ENCODE measurements at places on chromosomes 7 and 10.

DNA sequence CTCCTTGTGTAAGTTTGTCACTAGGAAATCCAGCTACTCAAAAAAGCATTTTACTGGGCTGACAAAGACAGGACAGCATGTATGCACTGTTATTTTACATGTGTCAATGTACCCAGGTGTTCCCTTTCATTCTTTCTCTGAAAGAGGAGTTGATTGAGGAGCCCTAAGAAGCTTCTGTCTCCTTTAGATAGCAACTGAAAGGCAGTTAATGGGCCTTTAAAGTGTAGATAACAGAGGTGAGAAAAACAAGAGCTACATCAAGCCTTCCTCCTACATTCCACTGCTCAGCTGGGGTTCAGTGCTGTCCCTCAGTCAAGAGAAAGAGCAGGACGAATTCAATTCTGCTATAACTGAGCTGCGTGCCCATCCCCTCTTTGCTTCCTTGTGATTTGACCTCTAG, 12.8 kb upstream of the WIPF3 start:
- DNase-seq: no peak

GRCh38 chr7:135183478-135183877, 13.0 kb upstream of the CYREN start:
- DNase-seq: no peak

GRCh38 chr7:127900732-127901685, 130.2 kb downstream of the LRRC4 start:
- DNase-seq: no peak

GRCh38 chr10:49119746-49120145, 4.4 kb upstream of the VSTM4 start:
- DNase-seq: no peak

DNA sequence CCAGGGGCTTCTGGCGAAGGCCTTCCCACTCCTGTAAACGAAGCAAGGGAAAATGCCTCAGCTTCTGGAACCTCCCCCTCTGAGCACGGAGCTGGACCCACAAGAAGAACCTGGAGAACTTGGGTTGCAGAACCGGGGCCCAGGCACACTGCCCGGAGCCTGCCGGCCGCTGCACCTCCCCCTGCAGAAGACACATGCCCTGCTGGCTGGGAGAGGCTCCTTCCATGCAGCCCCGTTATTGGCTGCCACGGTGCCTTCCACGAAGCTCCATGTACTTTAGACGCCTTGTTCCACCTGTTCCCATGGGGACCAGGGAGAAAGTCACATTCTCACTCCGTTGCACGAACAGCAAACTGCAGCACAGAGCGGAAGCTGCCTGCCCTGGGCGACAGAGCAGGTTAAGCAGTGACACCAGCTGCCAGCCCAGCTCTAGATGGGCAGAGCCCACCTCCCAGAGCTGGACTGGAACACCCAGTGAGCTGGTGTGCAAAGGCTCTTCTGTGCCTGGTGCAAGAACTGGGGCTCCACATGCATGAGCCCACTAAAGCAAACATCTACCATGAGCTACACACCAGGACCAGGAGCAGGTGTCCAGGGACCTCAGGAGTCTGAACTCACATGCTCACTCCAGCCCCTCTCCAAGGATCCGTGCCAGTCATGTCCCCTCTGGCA, 70.1 kb downstream of the TNS3 start:
- no peak for DNase-seq

DNA sequence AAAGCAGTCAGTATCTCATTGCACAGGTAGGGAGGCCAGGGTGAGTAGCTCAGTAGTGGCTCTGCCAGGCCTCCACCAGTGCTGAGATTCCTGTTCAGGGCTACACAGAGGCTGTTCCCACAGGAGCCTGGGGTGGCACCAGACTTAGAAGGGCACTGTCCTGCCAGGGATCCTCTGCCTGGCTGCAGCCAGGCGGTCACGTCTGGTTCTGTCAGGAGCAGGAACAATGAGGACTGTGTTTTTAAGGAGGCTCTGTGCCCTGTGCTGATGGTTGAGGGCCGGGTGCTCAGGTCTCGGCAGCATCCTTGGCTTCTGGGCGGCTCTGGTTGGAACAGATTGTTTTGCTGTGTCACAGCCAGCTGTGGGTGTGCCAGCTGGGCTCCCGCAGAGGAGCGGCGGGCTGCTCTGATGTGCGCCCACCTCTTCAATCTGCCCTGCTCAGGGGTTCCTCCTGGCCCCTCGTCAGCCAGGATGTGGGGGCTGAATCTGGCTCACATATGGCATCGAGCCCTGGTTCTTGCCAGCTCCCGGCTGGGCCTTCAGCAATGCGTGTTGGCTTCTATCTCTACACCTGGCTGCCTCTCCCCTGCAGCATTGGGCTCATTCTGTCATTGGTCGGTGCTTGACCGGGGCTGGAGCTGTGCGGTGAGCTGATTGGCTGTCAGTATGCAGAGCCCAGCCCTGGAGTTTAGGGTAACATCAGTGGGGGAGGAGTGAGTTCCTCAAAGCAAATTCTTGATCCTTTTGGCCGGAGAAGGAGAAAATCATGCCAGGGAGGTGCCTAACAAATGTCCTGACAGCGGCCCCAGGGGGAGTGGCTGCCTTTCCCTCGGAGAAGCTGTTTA, 41.2 kb downstream of the TACR2 start:
- no peak for DNase-seq

GRCh38 chr7:4774658-4775249, 669 bp upstream of the AP5Z1 start:
- no peak for DNase-seq

DNA sequence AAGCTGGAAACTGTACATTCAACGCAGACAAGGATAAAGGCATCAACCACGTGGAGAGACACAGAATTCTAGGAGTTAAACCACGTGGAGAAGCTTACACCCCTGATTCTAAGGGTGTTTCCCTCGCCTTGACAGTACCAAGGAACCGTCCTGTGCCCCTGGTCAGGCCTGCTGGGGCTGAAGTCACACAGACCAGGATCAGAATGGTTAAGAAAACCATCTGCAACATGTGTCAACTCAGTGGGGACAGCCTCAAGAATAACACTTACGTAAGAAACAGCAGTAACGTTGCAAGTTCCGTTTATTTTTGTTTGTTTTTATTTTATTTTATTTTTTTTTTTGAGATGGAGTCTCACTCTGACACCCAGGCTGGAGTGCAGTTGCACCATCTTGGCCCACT, 55.6 kb downstream of the CHST15 start:
- DNase-seq: no peak

GRCh38 chr10:102596506-102596971, 47.7 kb upstream of the TRIM8 start:
- peak; percentile 35 for DNase-seq

- no peak for DNase-seq
Observed at GRCh38 chr7:106617860-106618259, 43.1 kb downstream of the CCDC71L start.

GRCh38 chr10:62992145-62992721, 140.9 kb upstream of the NRBF2 start:
- no peak for DNase-seq

GRCh38 chr7:70849580-70850235, 282.2 kb upstream of the GALNT17 start:
- DNase-seq: no peak

DNA sequence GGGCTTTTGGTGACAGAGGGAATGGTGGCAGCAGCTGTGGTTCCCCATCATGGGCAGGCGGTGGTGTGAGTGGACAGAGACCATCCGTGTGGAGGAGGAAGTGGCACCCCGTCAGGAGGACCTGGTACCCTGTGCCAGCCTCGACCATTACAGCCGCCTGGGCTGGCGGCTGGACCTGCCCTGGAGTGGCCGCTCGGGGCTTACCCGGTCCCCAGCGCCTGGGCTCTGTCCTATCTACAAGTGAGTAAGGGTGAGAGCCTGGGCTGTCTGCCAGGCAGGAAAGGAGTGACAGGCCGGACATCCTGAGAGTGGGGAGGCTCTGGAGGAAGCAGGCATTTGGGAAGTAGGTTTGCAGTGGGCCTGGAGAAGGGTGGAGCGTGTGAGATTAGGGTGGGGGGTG, 2.9 kb upstream of the ZNF467 start:
- DNase-seq: no peak

DNA sequence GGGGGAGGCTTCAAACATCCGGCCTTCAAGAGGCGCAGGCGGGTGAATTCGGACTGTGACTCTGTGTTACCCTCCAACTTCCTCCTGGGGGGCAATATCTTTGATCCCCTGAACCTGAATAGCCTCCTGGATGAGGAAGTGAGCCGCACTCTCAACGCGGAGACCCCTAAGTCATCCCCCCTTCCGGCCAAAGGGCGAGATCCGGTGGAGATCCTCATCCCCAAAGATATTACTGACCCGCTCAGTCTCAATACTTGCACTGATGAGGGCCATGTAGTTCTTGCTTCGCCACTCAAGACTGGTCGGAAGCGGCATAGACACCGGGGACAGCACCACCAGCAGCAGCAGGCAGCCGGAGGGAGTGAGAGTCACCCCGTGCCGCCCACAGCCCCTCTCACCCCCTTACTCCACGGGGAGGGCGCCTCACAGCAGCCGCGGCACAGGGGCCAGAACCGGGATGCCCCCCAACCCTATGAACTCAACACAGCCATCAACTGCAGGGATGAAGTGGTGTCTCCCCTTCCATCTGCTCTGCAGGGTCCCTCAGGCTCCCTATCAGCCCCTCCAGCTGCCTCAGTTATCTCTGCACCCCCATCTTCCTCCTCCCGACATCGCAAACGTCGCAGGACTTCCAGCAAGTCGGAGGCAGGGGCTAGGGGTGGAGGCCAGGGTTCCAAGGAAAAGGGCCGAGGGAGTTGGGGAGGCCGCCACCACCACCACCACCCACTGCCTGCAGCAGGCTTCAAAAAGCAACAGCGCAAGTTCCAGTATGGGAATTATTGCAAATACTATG, 1.1 kb downstream of the MEPCE start:
- no peak for DNase-seq

DNA sequence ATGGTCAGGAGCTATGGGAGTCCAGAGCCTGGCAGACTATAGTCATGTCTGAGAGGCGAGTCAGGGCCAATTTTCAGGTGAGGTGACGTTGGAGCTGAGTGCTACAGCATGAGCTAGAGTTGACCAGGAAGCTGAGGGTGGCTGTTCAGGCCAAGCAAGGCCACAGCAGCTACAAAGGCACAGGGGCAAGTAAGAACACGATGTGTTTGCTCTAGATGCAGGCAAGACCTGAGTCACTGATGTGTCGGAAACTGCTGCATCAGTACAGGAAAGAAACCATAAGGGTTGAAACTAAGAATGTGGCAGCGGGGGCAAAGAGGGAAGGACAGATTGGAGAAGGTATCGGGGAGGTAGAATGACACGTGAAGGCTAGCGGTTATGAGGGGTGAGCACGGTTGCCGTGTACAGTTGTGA, 11.8 kb upstream of the RRP12 start:
- no peak for DNase-seq

DNA sequence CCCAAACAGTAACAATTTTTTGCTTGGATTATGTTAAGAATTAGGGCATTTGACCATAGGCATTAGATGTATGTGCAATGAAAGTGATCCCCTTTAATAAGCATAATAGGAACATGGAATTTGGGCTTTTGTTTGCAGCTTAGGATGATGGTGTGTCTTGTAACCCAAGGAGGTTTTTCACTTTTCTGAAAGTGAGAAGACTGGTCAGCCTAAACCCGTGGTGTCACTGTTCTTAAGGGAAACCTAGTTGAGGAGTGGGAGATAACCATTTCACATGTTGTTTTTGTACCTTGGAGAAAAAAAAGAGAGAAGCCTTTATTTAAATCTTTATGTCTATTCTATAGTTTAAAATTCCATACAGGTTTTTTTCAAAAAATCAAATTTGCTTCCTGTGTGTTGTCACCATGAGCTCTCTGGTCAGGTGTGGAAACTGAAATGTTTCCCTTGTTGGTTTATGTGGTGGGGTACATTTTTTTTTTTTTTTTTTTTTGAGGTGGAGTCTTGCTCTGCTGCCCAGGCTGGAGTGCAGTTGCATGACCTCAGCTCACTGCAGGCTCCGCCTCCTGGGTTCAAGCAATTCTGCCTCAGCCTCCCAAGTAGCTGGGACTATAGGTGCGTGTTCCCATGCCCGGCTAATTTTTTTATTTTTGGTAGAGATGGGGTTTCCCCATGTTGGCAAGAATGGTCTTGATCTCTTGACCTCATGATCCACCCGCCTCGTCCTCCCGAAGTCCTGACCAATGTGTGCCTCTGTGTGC, 7.7 kb downstream of the CCM2 start:
- no peak for DNase-seq

DNA sequence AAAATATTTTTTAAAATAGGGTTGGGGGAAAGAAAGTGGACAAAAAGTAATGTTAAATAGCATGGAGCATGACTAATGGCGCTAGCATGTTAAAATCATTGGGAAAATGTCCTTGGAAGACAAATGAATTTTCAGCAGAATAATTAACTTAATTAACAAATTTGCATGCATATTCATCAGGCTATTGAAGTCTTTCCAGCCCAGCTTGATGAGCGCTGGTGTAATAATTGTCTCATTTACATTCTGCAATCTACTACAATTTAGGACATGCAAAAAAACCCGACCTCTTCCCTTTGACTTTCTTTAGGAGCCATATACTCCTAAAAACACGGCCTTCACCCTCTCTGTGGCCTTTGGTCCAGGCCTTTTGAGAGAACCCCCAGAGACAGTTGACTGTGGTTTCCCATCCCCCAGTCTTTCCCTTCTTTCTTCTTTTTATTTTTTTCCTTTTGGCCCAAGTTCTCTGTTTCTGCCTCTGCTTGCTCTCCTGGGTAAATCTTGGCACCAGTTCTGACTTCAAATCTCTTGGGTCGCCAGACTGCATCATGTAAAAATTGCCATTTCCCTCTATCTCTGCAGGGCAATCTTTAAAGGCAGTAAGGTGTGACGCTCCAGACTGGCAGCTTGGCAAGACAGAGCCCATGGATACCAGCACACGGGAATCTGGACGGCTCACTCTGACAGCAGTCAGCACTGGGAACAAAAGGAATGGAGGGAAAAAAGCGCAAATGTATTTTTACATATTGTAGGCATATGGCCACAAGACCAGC, 105.5 kb downstream of the NEUROD6 start:
- DNase-seq: no peak

DNA sequence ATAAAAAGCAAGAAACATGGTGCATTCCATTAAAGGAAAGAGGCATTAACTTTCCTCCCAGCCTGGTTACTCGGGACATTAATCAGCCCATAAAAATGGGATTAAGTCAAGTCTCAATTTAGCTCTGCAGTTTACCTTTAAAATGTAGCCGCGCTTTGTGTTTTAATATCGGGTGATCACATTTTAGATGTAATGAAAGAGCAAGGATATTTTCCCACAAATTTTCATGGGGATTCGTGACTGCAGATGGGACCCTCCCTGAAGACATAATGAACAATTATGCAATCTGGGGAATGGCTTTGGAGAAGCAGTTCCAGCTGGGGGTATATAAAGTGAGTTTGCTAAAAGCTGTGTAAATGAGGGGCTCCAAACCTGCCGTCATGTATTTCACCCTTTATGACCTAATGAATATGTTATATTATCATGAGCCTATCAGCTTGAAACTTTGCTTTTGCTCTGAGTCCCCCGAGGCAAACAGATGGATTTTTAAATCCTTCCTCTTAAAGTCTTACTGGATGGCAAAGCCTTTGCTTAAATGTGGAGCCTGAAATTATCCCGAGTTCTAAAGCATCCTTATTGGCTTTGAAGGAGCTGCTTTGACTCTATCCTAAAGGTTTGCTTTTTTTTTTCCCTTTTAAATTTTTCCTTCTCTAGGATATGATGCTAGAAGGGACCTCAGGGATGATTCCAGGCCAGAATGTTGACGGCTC, 31.8 kb downstream of the BAMBI start:
- DNase-seq: no peak

- DNase-seq: no peak
Observed at GRCh38 chr7:11533229-11533820, 298.7 kb downstream of the THSD7A start.
